Activated T-cell treated with anti-CD3 and anti-CD28 coated beads, Interleukin-2, amount 50 U/mL, for 72 hours (primary cell): ENCODE measurements at places on chromosomes 7 and 10.

DNA sequence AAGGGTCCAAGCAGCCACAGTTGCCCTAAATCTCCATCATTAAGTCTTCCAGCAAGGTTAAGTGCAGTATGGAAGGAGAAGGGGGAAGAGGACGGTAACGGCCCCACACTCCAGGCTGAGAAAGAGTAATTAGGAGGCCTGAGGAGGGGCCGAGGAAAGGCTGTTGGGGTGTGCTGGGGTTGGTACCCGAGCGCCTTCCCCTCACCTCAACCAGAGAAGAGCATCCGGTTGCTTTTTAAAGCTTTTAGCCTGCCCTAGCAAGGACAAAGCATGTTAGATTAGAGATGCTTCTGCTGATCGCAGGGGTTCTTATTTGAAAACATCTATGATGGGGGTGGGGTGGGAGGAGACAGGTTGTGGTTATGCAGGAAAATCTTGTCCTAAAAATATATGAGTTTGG lies 9.0 kb upstream of the ZSCAN21 start:
- DNase-seq = no peak

- no peak for DNase-seq
These were observed 1.3 kb upstream of the EEF1AKMT2 start for GRCh38 chr10:124792998-124793352.

DNA sequence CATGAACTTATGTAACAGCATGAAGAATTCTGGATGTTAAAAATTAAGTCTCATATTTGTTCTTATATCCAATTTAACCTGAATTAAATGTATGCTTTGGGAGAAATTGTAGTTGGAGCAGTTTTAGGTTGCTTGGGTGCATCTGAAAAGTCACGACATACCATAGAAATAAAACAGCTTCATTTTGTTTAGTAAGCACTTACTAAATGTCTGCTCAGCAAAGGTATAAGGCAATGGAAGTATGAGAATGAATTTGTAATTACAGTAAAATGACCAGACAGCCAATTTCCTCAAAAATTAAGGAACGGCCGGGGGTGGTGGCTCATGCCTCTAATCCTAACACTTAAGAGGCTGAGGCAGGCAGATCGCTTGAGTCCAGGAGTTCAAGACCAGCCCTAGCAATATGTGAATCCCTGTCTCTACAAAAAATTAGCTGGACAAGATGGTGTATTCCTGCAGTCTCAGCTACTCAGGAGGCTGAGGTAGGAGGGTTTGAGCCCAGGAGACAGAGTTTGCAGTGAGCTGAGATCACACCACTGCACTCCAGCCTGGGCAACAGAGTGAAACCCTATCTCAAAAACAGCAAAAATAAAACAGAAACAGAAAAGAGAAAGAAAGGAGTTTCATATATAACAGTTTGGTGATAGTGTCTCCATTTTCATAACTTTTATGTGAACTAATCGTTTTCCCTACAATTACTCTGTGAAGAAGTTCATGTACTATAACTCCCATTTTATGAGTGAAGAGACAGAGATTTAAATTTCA lies 47.2 kb upstream of the KLF6 start:
- no peak for DNase-seq

- DNase-seq = no peak
These were observed 60.2 kb upstream of the PTPN12 start for GRCh38 chr7:77476871-77477270.
